Thoracic aorta (tissue), 2 donors: ENCODE measurements at places on chromosomes 1 and 21. TPM values are rescaled to one million over a fixed set of nuclear protein-coding genes. Genes with fewer than 3 reads are reported as not detected.

Gene LAPTM5
- total RNA-seq: 127 TPM

DNA sequence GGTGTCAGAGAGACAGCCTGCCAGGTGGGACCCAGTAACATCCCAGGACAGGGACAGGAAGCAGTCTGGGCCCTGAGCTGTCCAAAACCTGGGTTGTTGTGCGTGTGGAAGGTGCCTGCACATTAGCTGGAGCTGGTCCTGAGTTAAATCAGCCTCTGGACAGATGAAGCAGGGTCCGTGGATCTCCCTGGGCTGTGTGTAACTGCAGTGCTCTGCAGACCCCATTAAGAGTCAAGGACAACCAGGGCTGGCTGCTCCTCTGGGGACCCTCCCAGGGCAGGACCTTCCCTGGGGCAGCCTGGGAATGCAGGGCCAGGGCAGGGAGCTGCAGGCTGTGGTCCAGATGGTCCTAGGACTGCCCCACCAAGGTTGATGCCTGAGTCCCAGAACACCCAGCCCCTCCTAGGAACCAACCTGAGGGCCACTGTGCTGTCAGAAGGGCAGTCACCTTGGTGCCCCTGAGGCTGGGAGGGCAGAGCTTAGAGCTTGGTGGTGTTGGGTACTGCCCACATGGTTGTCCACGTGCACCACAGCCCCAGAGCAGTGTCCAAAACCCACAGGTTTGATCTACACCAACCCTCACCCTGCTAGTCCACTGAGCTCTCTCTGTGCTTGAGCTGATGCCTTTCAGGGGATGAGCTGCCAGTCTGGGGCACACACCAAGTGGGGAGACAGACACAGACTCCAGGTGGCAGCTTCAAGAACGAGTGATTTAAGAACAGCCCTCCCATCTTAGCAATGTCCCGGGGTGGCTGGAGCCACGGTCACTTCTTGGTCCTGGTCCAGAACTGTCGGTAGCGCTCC, 2.9 kb downstream of the MRPL55 start:
- DNase-seq: no peak

DNA sequence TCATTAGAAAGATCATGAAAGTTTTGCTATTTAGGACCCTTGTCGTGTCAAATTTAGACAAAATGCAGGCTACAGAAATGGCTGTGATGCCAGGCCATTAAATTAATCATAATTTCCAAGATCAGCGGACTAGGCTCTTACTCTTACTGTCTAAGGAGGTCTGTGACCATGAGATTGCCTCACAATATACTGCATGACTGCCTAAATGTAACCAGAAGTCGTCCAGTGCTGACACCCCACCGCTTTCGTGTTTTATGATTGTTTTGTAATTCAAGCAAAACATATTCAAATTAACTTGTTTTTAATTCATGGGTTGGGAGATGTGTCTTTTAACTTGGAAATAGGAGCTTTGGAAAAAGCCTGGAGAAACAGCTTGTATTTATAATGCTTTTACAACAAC, 947.5 kb downstream of the BRINP3 start:
- DNase-seq: no peak

- DNase-seq: no peak
Measured at GRCh38 chr1:22673486-22674409, 20.7 kb downstream of the C1QB start.
